Osteocyte (in vitro differentiated cells): ENCODE measurements at places on chromosomes 13 and 19. TPM values are rescaled to one million over a fixed set of nuclear protein-coding genes. Genes with fewer than 3 reads are reported as not detected.

The ZNF432 gene
- 11.5 and 12.5 TPM in 2 replicates for total RNA-seq

The TPTE2 gene
- not detected in 2 replicates for total RNA-seq

The C2CD4C gene
- total RNA-seq: 0.97 and 1.2 TPM in 2 replicates

The SYNGR4 gene
- total RNA-seq: not detected in 2 replicates

The CBARP gene
- total RNA-seq: 6.9 and 7.0 TPM in 2 replicates

The C1QTNF9B gene
- total RNA-seq: not detected in 2 replicates

The CBY2 gene
- not detected in 2 replicates for total RNA-seq

The IGSF23 gene
- total RNA-seq: not detected in 2 replicates

The NOTCH3 gene
- 178 and 200 TPM in 2 replicates for total RNA-seq

The LMTK3 gene
- 0.32 and 0.39 TPM in 2 replicates for total RNA-seq

The GIPC3 gene
- total RNA-seq: 0.67 and 1.2 TPM in 2 replicates

The POU2F2 gene
- 0.64 and 1.0 TPM in 2 replicates for total RNA-seq

The ZNF285 gene
- total RNA-seq: 5.3 and 6.8 TPM in 2 replicates

The C13orf42 gene
- not detected in 2 replicates for total RNA-seq

The PSG7 gene
- not detected in 2 replicates for total RNA-seq

The KCNRG gene
- total RNA-seq: 0.21 and 0.89 TPM in 2 replicates

The SOX1 gene
- total RNA-seq: not detected in 2 replicates

The FKRP gene
- total RNA-seq: 34.0 and 37.7 TPM in 2 replicates

The DMRTC2 gene
- total RNA-seq: not detected in 2 replicates

The TSHZ3 gene
- 10.7 and 11.9 TPM in 2 replicates for total RNA-seq

The TNFSF9 gene
- total RNA-seq: 1.4 and 1.5 TPM in 2 replicates

The POLRMT gene
- total RNA-seq: 44.6 and 47.6 TPM in 2 replicates

The FOXO1 gene
- total RNA-seq: 8.6 and 10.0 TPM in 2 replicates

The LHB gene
- not detected in 2 replicates for total RNA-seq

The OXGR1 gene
- total RNA-seq: not detected in 2 replicates

The FCGBP gene
- 0.21 and 0.38 TPM in 2 replicates for total RNA-seq

The FZR1 gene
- total RNA-seq: 45.3 and 49.5 TPM in 2 replicates

The PLPP2 gene
- 1.5 and 1.9 TPM in 2 replicates for total RNA-seq

The ERICH4 gene
- total RNA-seq: not detected in 2 replicates

The KIR3DL1 gene
- not detected in 2 replicates for total RNA-seq

The ATP4A gene
- total RNA-seq: not detected in 2 replicates

The CYP2A7 gene
- total RNA-seq: not detected in 2 replicates

The FUT2 gene
- total RNA-seq: not detected in 2 replicates

The LGALS4 gene
- 0.31 TPM in 1 of 2 replicates, not detected in the other for total RNA-seq

The ZNF787 gene
- total RNA-seq: 27.8 and 31.4 TPM in 2 replicates

The ADPRHL1 gene
- 2.6 and 2.9 TPM in 2 replicates for total RNA-seq

The CCNE1 gene
- total RNA-seq: 3.9 and 4.6 TPM in 2 replicates

The KLK3 gene
- not detected in 2 replicates for total RNA-seq

The LRRC63 gene
- not detected in 2 replicates for total RNA-seq

The CGB5 gene
- total RNA-seq: not detected in 2 replicates

The CEACAM1 gene
- total RNA-seq: not detected in 2 replicates

The NUFIP1 gene
- 6.9 and 7.8 TPM in 2 replicates for total RNA-seq

The ZNF222 gene
- total RNA-seq: 6.1 and 6.5 TPM in 2 replicates

The ERF gene
- 66.8 and 75.3 TPM in 2 replicates for total RNA-seq

The CYP4F8 gene
- total RNA-seq: not detected in 2 replicates

The NUP58 gene
- 34.4 and 35.1 TPM in 2 replicates for total RNA-seq

The PRRG2 gene
- 0.32 and 0.52 TPM in 2 replicates for total RNA-seq

The FPR1 gene
- not detected in 2 replicates for total RNA-seq

The ZNF723 gene
- total RNA-seq: not detected in 2 replicates

The CYP4F2 gene
- total RNA-seq: not detected in 2 replicates

The KRTDAP gene
- total RNA-seq: not detected in 2 replicates

The TMPRSS9 gene
- 0.08 TPM in 1 of 2 replicates, not detected in the other for total RNA-seq

The ZNF320 gene
- total RNA-seq: 18.7 and 20.1 TPM in 2 replicates

The SERP2 gene
- total RNA-seq: 7.7 and 8.4 TPM in 2 replicates

The S1PR4 gene
- not detected in 2 replicates for total RNA-seq

The ERFL gene
- total RNA-seq: 0.29 and 0.38 TPM in 2 replicates

The TMEM59L gene
- 4.7 and 5.9 TPM in 2 replicates for total RNA-seq

The IZUMO4 gene
- 3.8 and 4.8 TPM in 2 replicates for total RNA-seq

The NCR1 gene
- total RNA-seq: not detected in 2 replicates
